ENCODE measurements at places on chromosomes 2 and 18.

DNA sequence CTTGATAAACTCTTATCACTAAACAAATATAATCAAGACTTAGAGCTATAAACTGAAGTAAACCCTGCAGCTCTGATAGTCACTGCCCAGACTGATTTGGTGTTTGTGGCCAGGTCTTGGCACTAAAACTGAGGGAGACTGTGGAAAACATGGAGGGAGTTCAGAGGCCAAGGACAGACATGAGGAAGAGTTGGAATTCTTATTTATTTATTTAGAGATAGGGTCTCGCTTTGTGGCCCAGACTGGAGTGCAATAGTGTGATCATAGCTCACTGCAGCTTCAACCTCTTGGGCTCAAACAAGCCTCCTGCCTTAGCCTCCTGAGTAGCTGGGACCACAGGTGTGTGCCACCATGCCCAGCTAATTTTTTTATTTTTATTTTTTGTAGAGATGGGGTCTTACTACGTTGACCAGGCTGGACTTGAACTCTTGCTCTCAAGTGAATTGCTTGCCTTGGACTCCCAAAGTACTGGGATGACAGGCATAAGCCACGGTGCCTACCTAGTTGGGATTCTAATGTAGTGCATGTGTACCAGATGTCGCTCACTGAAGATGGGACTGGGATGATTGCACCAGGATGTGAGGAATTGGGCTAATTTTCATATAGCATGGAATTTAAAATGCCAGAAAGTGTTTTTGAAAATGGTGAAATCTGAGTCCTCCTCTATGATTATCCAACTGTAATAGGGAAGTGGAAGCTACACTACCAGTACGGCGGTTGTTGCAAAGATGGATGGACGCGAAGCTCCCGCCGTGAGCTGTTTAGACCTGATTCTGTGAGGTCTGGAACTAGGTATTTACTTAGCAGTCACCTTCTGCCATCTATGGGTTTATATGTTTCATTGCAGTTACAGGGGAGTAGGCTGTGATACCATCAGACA is 52.7 kb upstream of the CTLA4 start:
- peak; percentile 12 for DNase-seq

- no peak for DNase-seq
These were observed 168.9 kb downstream of the ANTXR1 start for GRCh38 chr2:69181806-69182427.

DNA sequence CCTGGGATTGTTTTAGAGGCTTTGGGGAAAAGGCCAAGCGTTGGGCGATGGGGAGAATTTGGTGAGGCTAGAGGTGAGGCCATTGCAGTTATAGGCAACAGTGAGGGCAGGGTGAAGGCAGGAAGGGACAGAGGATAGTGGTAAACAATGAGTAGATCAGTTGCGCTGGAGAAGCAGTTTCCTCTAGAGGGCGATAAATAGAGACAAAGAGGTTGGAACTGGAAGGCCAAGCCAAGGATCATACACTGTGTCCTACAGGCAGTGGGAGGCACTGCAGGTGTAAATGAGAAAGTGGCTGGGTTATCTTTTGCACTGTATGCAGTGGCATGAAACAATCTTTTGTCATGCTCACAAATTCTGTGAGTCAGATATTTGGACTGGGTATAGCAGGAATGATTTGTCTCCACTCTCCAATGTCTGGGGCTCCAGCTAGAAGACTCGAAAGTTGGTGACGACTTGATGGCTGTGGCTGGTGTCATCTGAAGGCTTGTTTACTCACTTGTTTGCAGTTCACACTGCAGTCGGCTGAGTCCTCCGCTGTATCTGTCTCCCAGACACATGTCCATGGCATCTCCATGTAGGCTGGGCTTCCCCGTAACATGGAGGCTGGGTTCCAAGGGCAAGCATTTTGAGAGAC is 82.1 kb downstream of the TNP1 start:
- no peak for DNase-seq

DNA sequence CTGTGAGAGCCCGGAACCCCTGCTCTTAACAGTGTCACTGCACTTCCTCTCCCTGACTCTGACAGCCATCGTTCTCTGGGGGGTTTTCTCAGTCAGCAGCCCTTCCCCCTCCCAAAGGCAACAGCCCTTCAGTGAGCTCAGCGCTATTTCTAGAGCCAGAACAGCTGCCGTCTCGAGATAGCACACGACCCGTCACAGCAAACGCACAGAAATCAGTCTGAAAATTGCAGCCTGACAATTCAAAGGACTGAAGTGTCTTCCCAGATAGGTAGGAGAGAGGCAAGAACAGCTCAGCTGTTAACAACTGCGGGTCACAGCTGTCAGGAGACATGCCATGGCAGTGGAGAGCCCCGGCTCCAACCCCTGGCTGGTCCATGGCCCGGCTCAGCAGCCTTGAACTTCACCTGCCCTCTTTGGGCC is 45.4 kb downstream of the ST8SIA5 start:
- no peak for DNase-seq

- no peak for DNase-seq
These were observed 398.4 kb upstream of the CHST9 start for GRCh38 chr18:27583466-27583865.

DNA sequence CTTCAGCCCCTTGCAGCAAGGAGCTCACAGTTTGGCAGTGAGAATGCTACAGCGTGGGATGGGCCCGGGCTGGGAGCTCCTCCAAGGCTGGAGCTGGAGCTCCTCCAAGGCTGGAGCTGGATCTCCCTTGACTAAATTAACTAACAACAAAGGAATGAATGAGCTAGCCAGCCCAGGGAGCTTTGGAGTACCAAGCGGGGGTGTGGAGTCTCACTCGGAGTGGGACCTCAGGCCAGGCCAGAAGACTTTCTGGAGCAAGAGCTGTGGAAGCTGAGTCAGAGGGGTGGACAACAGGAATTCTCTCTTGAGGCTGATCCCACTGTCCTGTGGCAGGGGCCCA is 244.7 kb upstream of the HS6ST1 start:
- DNase-seq: no peak

GRCh38 chr2:239882331-239882732 is 142.8 kb downstream of the NDUFA10 start:
- DNase-seq: peak; percentile 24

GRCh38 chr2:74006459-74006858 is 21.7 kb downstream of the TET3 start:
- DNase-seq: no peak

- DNase-seq: no peak
These were observed 40.8 kb downstream of the RNF152 start for GRCh38 chr18:61851940-61852451.

- DNase-seq: no peak
These were observed 19.4 kb upstream of the RNF149 start for GRCh38 chr2:101327863-101328394.

- DNase-seq: no peak
These were observed 271.9 kb downstream of the LOXHD1 start for GRCh38 chr18:46385124-46385523.

GRCh38 chr2:177326005-177326404 is 61.5 kb upstream of the NFE2L2 start:
- no peak for DNase-seq

DNA sequence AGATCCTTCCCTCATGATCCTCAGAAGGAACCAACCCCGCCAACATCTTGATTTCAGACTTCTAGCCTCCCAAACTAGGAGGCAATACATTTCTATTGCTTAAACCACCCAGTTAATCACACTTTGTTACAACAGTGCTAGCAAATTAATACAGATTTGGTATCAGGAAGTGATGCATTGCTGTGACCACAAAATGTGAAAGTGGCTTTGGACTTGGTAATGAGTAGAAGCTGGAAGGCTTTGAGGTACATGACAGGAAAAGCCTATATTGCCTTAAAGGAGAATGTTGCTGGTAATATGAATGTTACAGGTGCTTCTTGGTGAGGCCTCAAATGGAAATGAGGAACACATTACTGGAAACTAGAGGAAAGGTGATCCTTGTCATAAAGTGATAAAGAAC is 260.3 kb downstream of the SATB2 start:
- DNase-seq: no peak

GRCh38 chr2:174438146-174438886 is 42.8 kb downstream of the SCRN3 start:
- no peak for DNase-seq

- no peak for DNase-seq
These were observed 82.3 kb upstream of the FAM98A start for GRCh38 chr2:33681364-33681757.

DNA sequence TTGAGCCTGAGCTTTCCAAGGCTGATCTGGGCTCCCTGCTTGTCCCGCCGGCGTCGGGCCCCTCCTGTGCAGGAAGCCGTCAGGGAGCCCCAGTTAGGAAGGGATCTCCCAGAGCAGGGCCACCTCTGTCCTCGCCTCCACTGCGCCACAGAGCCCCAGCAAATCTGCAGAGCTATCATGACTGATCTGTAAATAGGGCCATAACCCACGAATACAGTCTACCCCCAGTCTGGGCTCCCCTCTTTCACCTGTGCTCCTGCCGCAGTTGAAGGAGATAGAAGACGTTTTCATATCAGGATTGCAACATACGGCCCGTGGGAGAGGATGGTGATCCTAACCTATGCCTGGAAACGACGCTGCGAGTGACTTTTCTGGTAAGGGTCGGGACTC is 138.7 kb downstream of the PTGR3 start:
- DNase-seq: no peak

GRCh38 chr2:124027182-124027581 is 2.1 kb downstream of the CNTNAP5 start:
- DNase-seq: no peak

GRCh38 chr18:22302144-22302543 is 115.6 kb downstream of the CTAGE1 start:
- no peak for DNase-seq

GRCh38 chr2:239360008-239360407 is 40.8 kb downstream of the HDAC4 start:
- DNase-seq: no peak

GRCh38 chr2:102111823-102112222 is 30.7 kb upstream of the IL1R1 start:
- DNase-seq: no peak

- no peak for DNase-seq
These were observed 36.4 kb downstream of the CCDC150 start for GRCh38 chr2:196675963-196676362.

GRCh38 chr2:60540074-60540473 is 13.4 kb downstream of the BCL11A start:
- no peak for DNase-seq

DNA sequence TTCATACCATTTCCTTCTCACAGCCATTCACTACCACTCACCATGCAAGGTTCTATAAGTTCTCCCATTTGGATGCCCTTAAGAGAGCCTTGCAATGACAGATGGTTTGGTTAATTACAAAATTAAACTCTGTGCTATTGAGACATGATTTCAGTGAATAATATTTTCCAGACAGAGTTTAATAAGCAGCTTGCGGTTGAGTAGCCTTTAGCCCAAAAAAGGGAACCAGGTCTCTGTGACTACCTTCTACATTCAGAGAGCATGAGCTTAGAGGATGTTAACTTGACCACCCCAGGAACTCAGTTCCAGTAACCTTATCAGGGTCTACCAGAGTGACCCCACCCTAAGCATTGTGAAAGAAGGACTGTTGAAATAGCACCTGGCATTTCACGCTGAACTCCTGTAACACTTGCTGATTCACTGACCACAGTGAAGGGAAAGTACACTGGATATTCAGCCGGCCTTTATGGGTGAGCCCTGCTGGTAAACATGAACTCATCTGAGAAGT is 1173.1 kb upstream of the ZEB2 start:
- DNase-seq: no peak

- no peak for DNase-seq
These were observed at the start of gene VAMP5 for GRCh38 chr2:85584354-85584856. VAMP5 (plus strand) TSS chr2:85584431; CDS start chr2:85584491, 60 bp downstream.

DNA sequence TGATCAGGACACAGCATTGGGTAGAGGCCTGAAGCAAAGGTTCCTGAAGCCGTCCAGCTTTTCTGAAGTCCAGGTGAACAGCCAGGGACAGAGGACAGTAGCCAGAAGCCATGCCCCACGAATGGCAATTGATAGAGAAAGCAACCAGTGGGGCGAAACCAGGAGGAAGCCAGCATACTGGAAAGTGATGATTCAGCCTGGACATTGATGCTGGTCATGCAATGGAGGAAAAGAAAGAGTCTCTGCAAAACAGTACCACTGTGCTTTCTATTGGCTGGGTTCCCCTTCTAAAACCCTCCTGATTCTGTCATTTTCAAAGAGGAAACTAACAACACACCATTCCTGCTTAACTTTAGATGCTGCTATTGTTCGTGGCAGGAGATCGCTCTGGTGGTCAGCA is 221.4 kb upstream of the EPAS1 start:
- DNase-seq: no peak

GRCh38 chr2:237413777-237414661 is at the start of gene COL6A3:
COL6A3 (minus strand) TSS chr2:237414164; CDS start chr2:237396817, 17,347 bp downstream.
- DNase-seq: no peak

GRCh38 chr18:11689669-11690565 is 853 bp downstream of the GNAL start:
- no peak for DNase-seq

GRCh38 chr2:174574657-174575056 is 22.9 kb downstream of the WIPF1 start:
- no peak for DNase-seq

DNA sequence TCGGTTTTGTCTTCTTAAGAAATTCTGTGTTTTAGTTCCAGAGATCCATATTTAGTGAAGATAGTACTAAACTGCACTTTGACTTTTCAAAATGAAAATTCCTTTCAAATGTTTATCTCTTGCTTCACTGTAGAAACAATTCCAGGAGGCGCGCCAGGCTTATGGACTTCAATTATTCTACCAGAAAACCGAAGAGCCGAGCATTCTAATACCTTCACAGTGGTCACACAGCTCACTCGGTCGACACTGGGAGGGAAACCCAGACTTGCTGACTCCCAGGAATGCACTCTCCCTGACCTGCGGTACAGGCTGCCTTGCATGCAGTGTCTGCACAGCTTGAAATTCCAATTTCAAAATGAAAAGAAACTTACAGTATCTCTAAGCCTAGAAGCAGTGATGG is 119.9 kb upstream of the PIEZO2 start:
- no peak for DNase-seq

- DNase-seq: no peak
These were observed 31.0 kb upstream of the RBBP8 start for GRCh38 chr18:22902093-22902492.

DNA sequence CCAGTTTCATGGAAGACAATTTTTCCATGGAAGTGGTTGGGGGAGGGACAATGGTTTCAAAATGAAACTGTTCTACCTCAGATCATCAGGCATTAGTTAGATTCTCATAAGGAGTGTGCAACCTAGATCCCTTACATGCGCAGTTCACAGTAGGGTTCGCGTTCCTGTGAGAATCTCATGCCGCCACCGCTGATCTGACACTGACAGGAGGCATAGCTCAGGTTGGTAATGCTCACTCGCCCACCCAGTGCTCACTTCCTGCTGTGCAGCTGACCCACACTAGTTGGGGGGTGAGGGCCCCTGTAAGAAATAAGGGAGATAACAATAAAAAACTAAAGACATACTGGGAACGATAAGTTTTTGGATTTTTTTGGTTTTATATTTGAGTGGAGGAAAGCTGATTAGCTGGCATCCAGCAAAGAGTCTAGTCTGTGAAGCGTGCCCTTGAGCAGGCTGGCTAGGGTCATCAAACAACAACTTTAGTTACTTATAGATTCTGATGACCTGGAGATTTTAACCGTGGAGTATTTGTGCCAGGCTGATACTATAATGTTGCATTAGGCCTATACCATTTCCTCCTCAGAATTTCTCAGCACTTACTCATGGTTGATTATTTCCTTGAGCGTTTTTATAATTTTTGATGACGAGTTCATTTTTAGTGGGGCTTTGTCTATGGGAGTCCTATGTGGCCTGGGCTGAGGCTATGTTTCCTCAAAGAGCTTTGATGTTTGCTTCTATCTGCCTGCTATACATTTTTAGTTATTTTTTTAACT is 6.3 kb upstream of the MCFD2 start:
- no peak for DNase-seq
